ENCODE measurements at places on chromosomes 6 and 20.
A peak's percentile ranks its signal among the peaks of the same experiment; 100 is the strongest.

DNA sequence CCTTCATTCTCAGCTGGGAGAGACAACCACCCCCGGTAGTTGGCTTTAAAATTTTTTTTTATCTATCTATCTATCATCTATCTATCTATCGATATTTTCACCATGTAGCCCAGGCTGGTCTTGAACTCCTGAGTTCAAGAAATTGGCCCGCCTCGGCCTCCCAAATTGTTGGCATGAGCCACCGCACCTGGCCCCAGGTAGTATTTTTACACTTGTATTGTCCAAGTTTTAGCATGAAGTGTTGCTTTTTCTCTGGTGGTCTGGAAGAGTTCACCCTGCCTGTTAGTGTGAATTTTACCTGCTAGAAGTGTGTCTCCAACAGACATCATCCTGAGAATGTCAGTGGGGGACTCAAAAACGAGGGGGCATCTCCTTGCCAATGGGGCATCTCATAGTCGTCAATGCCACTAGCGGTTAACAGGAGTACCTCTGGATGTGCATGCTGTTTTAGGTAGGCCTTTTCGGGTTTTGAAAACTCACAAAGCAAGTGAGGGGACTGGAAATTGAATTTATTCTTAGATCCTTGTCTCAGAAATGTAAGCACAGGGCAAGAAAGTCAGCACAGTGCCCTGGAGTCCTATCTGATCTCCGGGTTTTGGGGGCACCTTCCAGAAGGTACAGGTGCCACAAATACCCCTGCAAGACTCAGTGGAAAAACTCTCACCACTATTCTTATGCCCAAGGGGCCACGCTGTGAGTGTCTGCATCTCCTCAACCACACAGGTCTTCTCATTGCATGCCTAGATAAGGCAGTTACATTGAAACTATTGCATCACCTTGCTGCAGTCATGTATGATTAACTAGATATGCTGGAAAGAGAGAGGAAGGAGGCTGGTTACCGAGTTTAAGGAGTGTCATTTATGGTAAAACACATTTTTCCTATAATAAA, 37.1 kb downstream of the TNFAIP3 start:
- H3K4me3 ChIP-seq: peak overlapping the region; percentile 72
- peaks cover 3% of the 10 kb centered on the region for H3K36me3 ChIP-seq
- H3K4me1 ChIP-seq: peaks cover 30% of the 10 kb centered on the region
- peak; percentile 55 for DNase-seq
- H3K27ac ChIP-seq: peak overlapping the region; percentile 94
- no peaks in the 10 kb centered on the region for H3K27me3 ChIP-seq

DNA sequence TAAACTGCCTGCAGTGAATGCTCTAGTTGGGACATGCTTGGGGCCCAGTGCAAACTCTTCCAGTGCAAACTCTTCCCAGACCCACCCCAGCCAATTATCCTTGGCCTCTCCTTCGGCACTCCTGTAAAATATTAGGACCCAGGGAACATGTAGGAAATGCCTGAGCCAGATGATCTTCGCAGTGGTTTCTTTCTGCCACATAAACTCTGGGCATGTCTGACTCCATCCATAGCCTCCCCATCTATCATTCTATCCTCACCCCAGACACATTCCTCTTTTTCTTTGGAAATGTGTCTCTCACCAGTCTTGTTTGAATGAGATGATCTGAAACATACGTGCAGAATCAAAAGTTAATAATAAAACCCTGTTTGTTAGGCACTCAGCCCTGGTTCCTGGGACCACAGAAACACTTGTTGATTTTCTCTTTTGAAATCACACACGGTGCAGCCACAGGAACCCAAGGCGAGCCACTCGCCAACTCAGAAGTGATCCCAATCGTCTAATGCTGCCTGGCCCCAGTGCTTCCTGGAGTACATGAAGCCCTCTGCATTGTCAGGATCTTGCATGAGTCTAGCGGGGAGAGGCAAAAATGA, 108.9 kb upstream of the CST7 start:
- H3K27ac ChIP-seq: no peak overlapping the region
- peaks cover 32% of the 10 kb centered on the region for H3K4me1 ChIP-seq
- no peaks in the 10 kb centered on the region for H3K36me3 ChIP-seq
- H3K27me3 ChIP-seq: peaks cover 60% of the 10 kb centered on the region
- H3K4me3 ChIP-seq: no peak overlapping the region

DNA sequence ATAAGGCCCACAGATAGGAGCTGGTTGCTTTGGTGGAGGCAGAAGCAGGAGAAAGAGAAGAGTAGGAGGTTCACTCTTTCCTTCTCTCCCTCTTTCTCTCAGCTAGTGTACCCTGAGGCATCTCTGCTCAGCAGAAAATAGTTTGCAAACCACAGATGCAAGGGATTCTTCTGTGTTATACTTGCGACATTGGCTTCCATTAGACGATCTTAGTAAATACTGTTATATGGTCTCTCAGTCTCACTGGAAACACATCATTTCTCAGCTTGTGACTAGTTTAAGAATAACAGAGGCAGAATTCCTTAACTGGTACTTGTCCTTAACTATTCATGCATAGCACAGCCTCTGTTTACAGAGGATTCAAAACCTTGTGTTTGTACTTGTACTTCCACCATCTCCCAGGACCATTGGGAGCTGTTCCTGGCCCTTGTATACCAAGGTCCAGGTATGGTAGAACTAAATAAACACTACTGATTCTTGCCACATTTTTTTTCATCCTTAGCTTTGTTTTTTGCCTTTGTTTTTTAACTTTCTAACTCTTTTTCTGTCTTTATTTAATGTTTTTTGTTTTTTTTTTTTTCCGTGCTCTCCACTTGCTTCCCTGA, 218.2 kb downstream of the OTOR start:
- H3K4me3 ChIP-seq: no peak overlapping the region
- DNase-seq: no peak
- H3K27me3 ChIP-seq: no peaks in the 10 kb centered on the region

- no peak for DNase-seq
- no peak overlapping the region for H3K4me3 ChIP-seq
- H3K36me3 ChIP-seq: peaks cover 50% of the 10 kb centered on the region
- H3K27ac ChIP-seq: no peak overlapping the region
- peaks cover 10% of the 10 kb centered on the region for H3K4me1 ChIP-seq
Observed at GRCh38 chr6:151092591-151092990, 147.2 kb upstream of the AKAP12 start.

GRCh38 chr6:5234874-5235273, 25.9 kb downstream of the LYRM4 start:
- H3K4me3 ChIP-seq: no peak overlapping the region
- DNase-seq: no peak

GRCh38 chr6:37432590-37432915, 468 bp upstream of the CMTR1 start:
- H3K4me1 ChIP-seq: peaks cover 29% of the 10 kb centered on the region
- H3K36me3 ChIP-seq: peaks cover 19% of the 10 kb centered on the region
- peak overlapping the region; percentile 97 for H3K27ac ChIP-seq
- DNase-seq: no peak
- H3K4me3 ChIP-seq: peak overlapping the region; percentile 95

GRCh38 chr6:73644030-73644429, 9.8 kb downstream of the SLC17A5 start:
- DNase-seq: no peak
- H3K36me3 ChIP-seq: peaks cover 18% of the 10 kb centered on the region
- H3K27me3 ChIP-seq: no peaks in the 10 kb centered on the region
- H3K4me3 ChIP-seq: no peak overlapping the region

GRCh38 chr20:32798046-32798981, 21.4 kb upstream of the MAPRE1 start:
- H3K4me1 ChIP-seq: peaks cover 13% of the 10 kb centered on the region
- H3K36me3 ChIP-seq: no peaks in the 10 kb centered on the region
- no peaks in the 10 kb centered on the region for H3K27me3 ChIP-seq
- no peak overlapping the region for H3K4me3 ChIP-seq
- peak overlapping the region; percentile 67 for H3K27ac ChIP-seq
- DNase-seq: no peak

- no peaks in the 10 kb centered on the region for H3K27me3 ChIP-seq
- peaks cover 82% of the 10 kb centered on the region for H3K4me1 ChIP-seq
- peak; percentile 68 for DNase-seq
- peaks cover 48% of the 10 kb centered on the region for H3K36me3 ChIP-seq
- peak overlapping the region; percentile 96 for H3K27ac ChIP-seq
- peak overlapping the region; percentile 97 for H3K4me3 ChIP-seq
Observed at GRCh38 chr6:31729515-31729978, 448 bp upstream of the DDAH2 start.

GRCh38 chr6:55694148-55694547, 115.2 kb upstream of the HMGCLL1 start:
- H3K27me3 ChIP-seq: no peaks in the 10 kb centered on the region
- no peak for DNase-seq
- H3K36me3 ChIP-seq: no peaks in the 10 kb centered on the region
- H3K27ac ChIP-seq: no peak overlapping the region
- H3K4me1 ChIP-seq: no peaks in the 10 kb centered on the region

DNA sequence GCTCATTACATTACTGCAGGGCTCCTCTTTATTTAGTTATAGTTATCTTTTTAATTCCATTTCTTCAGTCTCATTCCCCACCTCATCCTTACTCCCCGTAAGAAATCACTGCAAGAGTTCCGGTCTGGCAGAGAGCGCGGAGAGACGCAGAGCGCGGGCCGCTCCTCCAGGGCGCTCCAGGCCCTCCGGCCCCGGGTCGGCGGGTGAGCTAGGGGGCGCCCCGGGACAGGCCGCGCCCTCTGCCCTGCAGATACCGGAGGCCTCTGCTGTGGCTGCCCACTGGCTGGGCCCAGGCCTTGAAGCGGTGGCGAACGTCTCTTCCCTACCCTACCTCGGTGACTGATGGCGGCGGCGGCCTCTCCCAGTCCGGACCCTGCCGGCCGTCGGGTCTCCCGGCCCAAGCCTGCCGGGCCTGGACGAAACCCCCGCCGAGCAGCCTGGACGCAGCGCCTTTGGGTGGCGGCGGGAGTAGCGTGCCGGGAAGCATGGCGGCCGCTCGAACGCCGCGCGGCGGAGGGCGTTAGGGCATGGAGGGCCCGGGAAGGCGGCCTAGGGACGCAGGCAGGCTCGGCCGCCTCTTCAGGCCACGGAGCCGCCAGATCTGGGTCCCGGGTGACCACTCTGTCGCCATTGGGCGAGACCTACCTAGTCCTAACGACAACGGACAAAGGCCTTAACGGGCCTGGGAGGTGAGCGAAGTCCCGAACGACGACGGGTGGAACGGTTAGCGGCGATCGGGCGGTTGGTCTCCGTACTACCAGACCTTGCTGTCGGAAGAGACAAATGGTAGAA, 16.4 kb upstream of the HMGN4 start:
- no peaks in the 10 kb centered on the region for H3K27me3 ChIP-seq
- peaks cover 9% of the 10 kb centered on the region for H3K36me3 ChIP-seq
- peak overlapping the region; percentile 99 for H3K27ac ChIP-seq

- H3K4me3 ChIP-seq: peak within 1 kb of the TSS; percentile 93
- H3K27ac ChIP-seq: peak within 1 kb of the TSS; percentile 99
- H3K27me3 ChIP-seq: no peaks in the 10 kb centered on the region
Observed at GRCh38 chr20:34955231-34956040, at the start of the genes GSS and MYH7B. TSS of gene GSS (minus strand) at chr20:34955806. CDS start at chr20:34951852, 3,954 bp downstream. TSS of gene MYH7B (plus strand) at chr20:34955868. CDS start at chr20:34978006, 22,138 bp downstream.

GRCh38 chr6:54252496-54252895, 55.7 kb upstream of the TINAG start:
- no peak overlapping the region for H3K4me3 ChIP-seq
- no peak for DNase-seq
- H3K27me3 ChIP-seq: no peaks in the 10 kb centered on the region
- H3K4me1 ChIP-seq: no peaks in the 10 kb centered on the region
- no peak overlapping the region for H3K27ac ChIP-seq
- H3K36me3 ChIP-seq: no peaks in the 10 kb centered on the region

DNA sequence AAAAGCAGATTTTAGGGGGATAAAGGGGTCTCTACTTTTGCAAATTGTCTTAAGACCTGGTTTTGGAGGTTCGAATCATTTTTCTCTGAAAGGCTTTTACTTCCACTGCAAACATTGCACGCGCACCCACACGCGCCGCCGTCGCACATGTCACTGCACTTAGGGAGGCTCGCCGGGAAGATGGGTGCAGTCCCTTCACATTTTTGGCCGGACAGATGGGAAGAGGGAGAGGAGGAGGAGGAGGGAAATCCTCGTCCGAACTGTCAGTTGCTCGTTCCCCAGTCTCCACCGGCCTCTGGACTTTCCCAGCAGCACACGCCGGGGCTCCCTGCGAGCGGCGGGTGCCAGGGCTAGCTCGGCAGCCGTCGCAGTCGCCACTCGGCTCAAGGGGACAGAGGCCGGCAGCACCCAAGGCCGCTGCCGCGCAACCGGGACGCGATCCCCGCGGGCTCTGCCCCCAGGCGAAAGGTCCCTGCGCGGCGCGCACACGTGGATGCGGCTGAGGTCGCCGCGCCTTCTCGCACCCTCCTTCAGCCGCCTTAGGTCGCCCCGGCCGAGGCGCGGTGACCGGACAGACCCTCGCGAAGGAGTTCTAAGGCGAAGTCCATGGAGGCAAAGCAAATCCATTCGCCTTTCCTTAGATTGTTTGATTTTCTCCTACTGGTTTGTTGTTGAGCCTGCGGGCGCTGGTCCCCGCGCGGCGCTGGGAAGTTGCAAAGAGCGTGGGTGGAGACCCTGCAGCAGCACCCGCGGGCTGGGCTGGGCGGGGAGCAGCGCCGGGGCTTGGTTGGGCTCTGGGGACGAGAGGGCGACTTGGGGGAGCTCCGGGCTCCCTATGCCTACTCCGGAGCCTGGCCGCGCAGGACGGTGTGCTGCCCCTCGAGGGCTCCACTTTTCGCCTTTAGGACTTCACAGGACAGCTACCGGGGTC, 1.2 kb downstream of the MYB start:
- H3K27me3 ChIP-seq: peaks cover 8% of the 10 kb centered on the region
- peak overlapping the region; percentile 89 for H3K27ac ChIP-seq

DNA sequence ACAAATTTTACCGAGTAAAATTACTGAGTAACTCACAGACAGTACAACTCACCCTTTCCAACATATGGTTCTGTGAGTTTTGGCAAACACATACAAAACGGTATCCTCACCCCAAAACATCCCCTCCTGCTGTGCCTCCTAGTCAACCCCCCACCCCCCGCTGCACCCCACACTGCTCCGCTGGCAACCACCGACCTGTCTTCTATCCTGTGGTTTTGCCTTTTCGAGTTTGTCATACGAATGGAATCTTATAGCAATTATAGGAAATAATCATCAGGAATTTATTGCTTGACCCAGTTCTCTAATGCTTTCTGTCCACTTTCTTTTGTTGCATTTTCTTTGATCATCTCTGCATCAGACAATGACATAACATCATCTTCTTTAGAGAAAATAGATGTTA, 312.3 kb downstream of the KIF16B start:
- peaks cover 4% of the 10 kb centered on the region for H3K27me3 ChIP-seq
- H3K4me3 ChIP-seq: no peak overlapping the region
- H3K36me3 ChIP-seq: peaks cover 7% of the 10 kb centered on the region
- DNase-seq: no peak
- peaks cover 9% of the 10 kb centered on the region for H3K4me1 ChIP-seq
- no peak overlapping the region for H3K27ac ChIP-seq

- peaks cover 39% of the 10 kb centered on the region for H3K36me3 ChIP-seq
- no peak overlapping the region for H3K4me3 ChIP-seq
Observed at GRCh38 chr20:33838035-33838864, 27.1 kb downstream of the CHMP4B start.

Measured in stimulated activated naive B cell treated with anti-CD40 and anti-IgM and Interleukin-4, amounts not matched to agents 10 μg/mL and 1 μg/mL and 100 μg/mL, for 72 hours (primary cell).